ENCODE measurements at places on chromosomes 3 and 15.

DNA sequence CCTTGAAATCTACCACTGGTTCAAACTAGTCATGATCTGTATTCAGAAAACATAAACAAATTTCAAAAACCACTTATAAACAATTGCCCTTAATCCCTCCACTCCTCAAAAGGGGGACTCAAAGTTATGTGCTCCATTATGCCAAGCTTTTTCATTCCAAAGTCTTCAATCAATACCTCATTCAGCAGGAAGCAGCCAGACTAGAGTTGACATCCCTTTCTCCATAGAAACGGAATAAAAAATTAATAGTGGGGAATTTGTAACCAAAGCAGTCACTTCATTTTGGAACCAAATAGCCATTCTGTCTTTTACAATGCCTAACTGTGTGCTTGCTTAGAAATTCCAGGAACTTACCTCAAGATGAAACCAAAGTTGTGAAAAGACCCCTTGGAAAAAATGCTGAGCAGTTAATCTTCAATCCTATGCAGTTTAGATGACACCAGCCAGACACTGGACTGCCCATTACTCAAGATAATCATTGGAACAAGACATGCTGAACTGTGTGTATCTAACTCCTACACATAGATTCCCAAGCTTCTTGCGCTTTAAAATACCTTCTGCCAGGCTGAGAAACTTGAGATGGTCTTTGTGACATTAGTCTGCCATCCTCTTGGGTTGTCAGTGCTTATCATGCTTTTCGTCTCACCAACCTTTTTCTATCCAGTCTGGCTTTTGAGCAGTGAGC is 406.2 kb downstream of the PLOD2 start:
- DNase-seq, result no peak

DNA sequence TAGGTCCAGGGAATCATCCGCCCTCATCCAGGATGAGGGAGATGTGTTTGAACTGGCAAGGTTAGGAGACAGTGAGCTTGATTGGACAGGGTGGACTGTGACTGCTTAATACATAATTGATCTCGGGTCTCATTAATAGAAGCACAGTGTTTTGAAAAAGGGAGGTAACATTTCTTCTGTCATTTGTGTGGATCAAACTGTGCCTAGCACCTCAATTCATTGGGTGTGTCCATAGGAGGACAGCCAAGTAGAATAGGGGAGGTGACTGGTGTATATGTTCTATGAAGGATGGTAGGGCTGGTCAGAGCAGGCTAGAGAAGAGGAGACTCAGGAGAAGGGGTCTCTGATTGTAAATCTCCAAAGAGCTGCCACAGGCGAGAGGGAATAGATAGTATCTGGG is 2.8 kb upstream of the INSYN1 start:
- DNase-seq, result no peak

GRCh38 chr3:75781079-75781745 is 4.1 kb downstream of the ZNF717 start:
- DNase-seq, result no peak

- no peak for DNase-seq
Observed at GRCh38 chr3:187063286-187064121, 75.8 kb downstream of the RPL39L start.

DNA sequence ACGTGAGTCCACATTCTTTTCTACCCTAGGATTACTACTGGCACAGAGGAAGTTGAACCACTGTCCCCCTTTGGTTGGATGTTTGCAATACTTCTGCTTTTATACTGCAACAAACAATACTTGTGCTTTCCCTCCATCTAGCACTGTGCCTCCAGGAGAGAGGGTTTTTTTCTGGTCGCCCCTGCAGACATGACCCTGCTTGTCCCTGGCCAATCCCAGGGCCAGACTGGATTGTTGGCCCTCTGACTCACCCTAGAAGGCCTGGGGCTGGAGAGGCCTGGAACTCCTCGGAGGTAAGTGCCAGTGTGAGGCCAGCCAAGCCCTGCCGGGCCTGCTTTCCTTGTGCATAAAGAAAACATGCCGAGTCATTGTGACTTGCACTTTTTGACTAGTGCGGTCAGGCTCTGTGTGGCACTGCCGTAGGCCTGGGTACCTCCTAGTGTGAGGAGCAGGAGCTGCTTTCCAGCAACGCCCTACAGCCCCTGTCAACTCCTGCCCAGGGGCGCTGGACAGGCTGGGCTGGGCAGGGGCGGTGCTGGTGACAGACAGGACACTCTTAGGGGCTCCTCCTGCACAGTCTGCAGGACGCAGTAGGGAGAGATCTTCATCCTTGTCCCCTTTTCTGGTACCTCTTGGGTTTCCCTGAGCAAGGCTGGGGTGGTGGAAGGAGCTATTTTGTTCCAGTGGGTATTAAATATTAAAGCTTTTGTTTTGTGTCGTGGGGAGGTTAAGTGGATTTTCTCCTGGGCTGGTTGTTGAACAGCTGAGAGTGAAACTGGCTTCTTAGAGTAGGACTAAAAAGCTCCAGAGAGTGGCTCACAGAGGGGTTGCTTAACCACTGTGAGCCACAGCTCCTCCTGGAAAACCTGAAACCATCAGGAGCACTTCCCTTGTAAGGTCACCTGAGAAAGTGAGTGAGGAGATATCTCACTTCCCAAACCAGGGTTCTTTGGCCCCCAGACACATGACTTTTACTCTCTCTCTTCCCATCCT is 14.4 kb upstream of the TKT start:
- no peak for DNase-seq

GRCh38 chr3:77329116-77329515 is 289.2 kb downstream of the ROBO2 start:
- DNase-seq, result no peak

GRCh38 chr15:24067733-24068501 is 380.8 kb upstream of the NDN start:
- no peak for DNase-seq

GRCh38 chr3:127274200-127274760 is 13.6 kb downstream of the PRR20G start:
- no peak for DNase-seq

GRCh38 chr3:139020868-139021234 is at the start of gene PRR23B:
Gene PRR23B, minus strand, starts transcription at chr3:139020926. Its CDS starts 265 bp downstream, at chr3:139020661.
- DNase-seq, result no peak

DNA sequence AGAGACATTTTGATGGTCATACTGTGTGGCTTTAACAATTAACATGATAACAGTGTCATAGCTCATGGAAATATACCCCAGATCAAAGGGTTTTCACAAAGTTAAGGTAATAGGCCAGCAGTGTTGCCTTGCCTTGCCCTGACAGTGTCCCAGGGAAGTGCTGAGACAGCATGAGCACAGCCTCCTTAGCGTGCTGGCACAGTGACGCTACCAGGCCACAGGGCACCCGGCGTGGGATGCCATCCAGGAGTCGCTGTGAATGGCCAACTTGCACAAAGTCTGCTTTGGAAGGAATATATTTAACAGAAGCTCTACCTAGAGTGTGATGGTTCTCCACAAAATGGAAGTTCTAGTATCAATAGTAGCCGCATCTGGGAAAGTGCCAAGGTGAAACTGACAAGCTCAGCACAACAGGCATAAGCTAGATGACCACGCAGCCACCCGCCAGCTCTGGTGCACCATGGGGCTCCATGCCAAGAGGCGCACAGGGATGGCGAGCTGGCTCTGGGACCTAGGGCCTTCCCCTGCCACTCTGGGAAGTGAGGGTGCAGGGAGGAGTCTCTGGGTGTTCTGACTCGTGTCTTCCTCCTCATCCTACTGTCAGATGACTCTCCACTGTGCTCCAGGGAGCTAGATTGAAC is 86.2 kb downstream of the GABRB3 start:
- DNase-seq, result no peak

GRCh38 chr3:83002869-83003445 is 1241.5 kb upstream of the GBE1 start:
- DNase-seq, result no peak

- DNase-seq, result no peak
Observed at GRCh38 chr3:128402319-128402718, 64.4 kb downstream of the DNAJB8 start.

DNA sequence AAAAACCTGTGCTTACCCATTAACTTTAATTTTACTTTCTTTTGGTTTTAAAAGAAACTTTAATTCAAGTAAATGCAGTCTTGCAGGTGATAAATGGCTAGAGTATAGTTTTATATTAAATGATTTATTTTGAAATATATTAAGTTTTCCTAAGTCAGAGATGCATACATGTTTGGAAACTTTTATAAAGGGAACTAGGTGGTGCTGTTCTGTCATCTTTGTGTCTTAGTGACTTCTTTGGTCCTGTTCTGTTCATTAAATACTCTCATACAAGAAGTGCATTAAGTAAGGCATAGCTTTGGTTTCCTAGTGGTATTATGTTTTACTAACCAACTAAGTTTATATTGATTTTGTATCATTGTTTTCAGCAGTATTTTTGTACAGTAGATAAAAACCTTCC is 15.6 kb downstream of the CADM2 start:
- DNase-seq, result no peak

DNA sequence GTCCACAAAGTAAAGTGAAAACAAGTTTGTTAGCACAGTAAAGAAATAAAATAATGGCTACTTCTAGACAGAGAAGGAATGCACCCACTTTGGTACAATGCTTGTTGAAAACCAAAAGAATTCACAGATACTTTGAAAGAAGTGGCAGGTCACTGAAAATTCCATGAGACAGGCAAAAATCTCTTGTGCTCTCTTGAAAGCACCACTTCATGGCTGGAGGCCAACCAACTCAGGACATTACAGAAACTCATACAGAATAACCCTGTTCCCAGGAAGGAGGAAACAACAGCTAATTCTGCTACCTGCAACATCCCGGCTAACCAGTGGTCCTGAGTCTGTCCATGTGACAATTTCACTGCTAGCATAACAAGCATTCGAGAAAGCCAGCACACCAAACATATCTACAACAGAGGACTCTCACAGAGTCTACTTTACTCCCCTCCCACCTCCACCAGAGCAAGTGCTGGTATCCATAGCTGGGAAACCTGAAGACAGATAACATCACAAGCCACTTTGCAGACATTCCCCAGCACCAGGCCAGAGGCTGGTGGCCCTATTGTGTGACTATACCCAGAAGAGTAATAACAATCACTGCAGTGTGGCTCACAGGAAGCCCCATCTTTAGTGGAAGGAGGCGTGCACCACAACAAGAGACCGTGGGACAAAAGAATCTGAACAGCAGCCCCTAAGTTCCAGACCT is 255.3 kb upstream of the SLITRK3 start:
- no peak for DNase-seq

DNA sequence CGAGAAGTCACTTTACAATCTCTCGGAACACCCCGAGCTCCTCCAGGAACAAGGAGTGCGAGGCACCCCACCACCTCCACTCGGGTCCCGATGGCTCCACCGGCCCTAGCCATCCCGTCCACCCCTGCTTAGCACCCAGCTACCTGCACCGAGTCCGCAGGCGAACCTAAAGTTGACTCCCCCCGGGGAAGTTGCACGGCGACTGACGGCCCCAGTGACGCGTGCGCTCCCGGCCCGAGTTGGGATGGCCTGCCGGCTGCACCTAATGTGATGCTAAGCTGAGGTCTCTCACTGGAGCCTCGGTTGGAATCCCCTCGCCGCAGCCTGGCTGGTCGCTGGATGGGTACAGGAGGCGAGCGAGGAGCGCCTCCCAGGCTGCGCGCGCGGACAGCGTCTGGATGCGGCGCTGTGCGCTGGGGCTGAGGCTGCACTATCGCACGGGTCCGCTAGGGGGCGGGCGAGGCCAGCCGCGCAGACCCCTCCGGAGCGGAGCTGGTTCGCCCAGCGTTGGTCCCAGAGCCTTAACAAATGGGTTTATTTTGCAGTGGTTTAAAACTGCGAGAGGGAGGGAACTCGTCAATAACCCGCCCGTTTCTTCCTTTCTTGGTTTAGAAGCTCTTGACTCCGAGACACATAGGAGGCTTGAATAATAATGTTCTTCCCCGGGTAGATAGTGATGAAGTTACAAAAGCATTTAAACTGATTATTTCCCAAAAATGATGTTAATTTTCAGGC is at the start of gene OXTR:
Gene OXTR, minus strand, starts transcription at position 526 of the 735 bp plus-strand sequence. CDS start 1,426 bp downstream, outside the sequence.
- no peak for DNase-seq

DNA sequence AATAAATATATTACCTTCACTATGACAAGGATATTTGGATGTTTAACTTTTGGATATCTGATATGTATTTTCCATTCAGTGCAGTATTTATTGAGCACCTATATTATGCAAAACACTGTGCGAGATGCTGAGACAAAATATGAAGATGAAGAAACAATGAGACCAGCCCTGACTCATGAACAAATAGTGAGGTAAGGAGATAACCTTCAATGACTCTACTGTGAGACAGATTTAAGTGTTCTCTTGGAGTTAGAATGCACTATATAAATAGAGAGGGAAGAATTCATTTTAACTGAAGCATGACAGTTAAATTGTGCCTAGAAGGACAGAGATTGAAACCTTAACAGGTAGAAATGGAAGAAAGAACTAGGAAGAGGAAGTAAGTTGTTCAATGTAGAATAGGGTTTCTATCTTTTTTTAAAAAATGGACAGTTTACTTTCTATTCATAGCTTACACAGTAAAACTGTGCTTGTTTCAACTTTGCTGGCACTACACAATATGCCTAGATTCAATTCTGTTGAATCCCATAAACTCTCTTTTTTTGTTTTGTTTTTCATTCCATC is 124.2 kb downstream of the ZBTB20 start:
- no peak for DNase-seq

DNA sequence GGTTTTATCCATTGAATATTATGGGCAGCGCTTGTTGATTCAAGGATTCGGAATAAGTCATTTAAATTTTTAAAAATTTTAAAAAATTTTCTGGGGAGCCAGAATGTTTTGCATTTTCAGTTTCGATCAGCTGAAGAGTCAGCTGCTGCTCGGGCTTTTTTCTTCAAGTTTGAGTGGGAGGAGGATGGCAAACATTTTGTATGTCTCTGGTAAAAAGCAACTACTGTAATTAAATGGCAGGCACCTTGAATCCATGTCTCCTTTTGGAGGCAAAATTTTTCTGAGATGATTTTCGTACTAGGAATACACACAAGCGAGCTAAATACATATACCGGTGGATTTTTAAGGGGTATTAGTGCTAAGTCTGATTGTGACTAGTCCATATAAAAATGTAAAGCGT is 612 bp downstream of the C3orf38 start:
- DNase-seq, result no peak

DNA sequence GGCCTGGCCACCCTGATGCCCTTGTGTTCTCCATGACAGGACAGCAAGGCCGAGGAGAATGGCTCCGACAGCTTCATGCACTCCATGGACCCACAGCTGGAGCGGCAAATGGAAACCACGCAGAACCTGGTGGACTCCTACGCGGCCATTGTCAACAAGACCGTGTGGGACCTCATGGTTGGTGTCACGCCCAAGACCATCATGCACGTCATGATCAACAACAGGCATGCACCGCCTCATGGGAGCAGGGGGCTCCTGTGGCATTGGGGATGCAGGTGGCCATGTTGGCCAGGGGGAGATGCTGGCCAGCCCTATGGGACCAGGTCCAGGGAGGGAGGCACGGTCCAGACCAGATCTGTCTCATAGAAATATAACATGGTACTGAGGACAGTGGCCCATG is 62.9 kb downstream of the GOLGA8B start:
- DNase-seq, result no peak

DNA sequence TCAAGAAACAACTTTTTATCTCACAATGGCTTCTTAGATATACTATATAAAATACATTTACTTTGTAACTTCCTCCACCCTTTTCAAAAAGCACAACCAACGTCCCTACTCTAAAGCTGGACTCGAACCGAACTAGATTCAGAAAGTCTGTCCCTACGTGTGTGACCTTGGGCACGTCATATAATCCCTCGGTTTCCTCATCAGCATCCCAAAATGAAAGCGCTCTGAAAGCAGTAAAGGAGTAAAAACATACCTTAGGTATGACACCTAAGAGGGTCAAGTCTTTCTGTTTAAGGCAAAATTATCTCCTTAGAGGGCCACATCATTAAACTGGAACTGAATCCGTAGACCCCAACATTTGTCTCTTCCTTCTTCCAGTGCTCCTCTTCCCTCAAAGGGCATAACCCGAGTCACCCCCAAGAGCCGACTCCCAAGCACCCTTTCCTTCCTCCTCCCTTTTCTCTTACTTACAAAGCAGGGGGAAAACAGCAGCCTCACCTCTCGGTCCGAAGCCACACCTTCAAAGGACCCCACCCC is 663 bp downstream of the PDCD10 start:
- no peak for DNase-seq
